Subcutaneous preadipocyte (primary cell): ENCODE measurements at places on chromosomes 2 and 18. TPM values are rescaled to one million over a fixed set of nuclear protein-coding genes. Genes with fewer than 3 reads are reported as not detected.

Gene USP40
- 22.0 and 28.2 TPM in 2 replicates for total RNA-seq

Gene CSRNP3
- total RNA-seq, result 0.20 and 0.73 TPM in 2 replicates

Gene CENPA
- 14.7 and 16.0 TPM in 2 replicates for total RNA-seq

Gene BMP10
- under 0.01 TPM in 1 of 2 replicates, not detected in the other for total RNA-seq

Gene WDR54
- 71.7 and 76.4 TPM in 2 replicates for total RNA-seq

Gene RAB11FIP5
- 27.6 and 29.8 TPM in 2 replicates for total RNA-seq

Gene ARHGAP25
- total RNA-seq, result under 0.01 TPM in 1 of 2 replicates, not detected in the other

Gene CMPK2
- 0.73 and 1.4 TPM in 2 replicates for total RNA-seq

Gene CDKL4
- 1.2 and 1.5 TPM in 2 replicates for total RNA-seq

Gene EPAS1
- 60.3 and 73.3 TPM in 2 replicates for total RNA-seq

Gene IL1RL2
- 2.0 and 2.2 TPM in 2 replicates for total RNA-seq

Gene IL37
- total RNA-seq, result not detected in 2 replicates

Gene UGT1A5
- not detected in 2 replicates for total RNA-seq

Gene ASNSD1
- 48.9 and 57.3 TPM in 2 replicates for total RNA-seq

Gene REG3G
- not detected in 2 replicates for total RNA-seq

Gene SPP2
- total RNA-seq, result not detected in 2 replicates
